ENCODE measurements at places on chromosomes 1 and 21.

GRCh38 chr21:33396951-33397350 lies 6.3 kb upstream of the IFNGR2 start:
- no peak for DNase-seq

DNA sequence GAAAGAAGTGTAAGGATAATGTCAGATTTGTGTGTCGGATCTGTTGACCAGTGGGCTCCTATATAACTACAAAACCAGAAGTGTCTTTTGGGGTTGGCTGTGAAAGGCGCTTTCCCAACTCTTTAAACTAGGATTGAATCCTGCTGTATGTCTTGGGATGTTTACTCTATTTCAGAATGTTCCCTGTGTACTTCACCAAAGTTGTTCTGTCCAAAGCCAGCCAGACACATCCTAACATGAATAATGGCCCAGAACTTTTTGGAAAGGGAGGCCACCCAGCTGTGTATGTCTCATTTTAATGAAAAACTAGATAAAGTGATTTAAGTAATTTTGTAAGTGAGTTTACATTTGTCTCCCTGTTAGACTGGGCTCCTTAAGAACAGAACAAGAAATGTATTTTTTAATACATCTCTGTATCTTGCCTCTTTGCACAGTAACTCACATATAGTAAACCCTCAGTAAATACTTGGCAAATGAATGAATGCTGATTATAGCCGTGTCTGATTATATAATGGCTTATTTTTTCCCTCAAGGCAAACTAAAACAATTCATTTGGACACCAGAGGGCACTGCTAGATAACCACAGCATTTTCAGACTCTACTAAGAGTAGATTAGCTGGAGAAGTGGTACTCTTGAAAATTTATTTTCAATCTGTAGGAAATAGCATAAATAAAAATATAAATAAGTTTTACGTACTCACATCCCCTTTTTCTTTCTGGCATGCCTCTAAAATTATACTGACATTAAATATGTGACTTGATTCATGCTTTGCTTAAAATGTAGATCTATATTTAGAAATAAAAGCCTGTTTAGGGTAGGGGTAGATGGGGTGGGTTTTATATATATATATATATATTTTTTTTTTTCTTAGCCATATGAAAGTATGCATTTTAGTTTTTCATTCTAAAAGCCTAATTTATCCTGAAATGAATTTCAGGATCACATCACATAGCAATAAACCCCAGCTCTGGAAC lies 23.8 kb downstream of the TSEN15 start:
- DNase-seq: no peak

GRCh38 chr21:37060296-37060695 lies 12.6 kb downstream of the PIGP start:
- DNase-seq: no peak

DNA sequence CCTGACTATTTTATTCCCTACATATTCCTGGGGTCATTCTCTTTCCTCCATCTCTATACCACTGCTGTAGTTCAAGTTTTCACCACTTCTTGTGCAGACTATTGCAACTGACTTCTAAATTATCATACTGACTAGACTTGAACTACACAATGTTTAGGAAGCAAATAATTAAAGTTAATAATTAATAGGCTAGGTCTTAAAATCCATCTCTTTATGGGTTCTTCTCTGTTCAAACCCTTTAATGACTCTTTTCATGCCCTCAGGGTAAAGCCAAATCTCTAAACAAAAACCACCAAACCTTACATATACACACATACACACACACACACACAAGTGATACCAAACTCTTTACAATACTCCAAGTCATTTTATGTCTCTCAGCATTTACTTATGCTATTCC lies 22.3 kb upstream of the MOB3C start:
- no peak for DNase-seq

DNA sequence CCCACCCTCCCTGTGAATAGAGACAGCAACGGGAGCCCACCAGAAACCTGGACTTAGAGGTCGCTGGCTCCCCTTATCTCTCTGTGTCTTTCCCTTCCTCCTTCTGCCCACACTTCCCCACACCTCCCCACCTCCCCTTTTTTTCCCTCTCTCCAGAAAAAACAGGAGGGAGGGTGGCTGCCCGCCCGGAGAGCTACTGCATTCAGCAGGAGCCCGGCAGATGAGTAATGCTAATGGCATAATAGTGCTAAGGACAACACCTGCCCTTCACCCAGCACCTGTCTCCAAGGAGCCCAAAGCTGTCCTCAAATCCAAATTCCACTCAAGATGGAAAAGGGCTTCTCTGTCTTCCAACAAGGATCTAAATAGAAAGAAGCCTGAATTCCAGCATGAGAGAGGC lies 11.4 kb upstream of the PRELP start:
- DNase-seq: no peak

- DNase-seq: no peak
Observed at GRCh38 chr1:95888941-95889390, 655.0 kb downstream of the RWDD3 start.

DNA sequence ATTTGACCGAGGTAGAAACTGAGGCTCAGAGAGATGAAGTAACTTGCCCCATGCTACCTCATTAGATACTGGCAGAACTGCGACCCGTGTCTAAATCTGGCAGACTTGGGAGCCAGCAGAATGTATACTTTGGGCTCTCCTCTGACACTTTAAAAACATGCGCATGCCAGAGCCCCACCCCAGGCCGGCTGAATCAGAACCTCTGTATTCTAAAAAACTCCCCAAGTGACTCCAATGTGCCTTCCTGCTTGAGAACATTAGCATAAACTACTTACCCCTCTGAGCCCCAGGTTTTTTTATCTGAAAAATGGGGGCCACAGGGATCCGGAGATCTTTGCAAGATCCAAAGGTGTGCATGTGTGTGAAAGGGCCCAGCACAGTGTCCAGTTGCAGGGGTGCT lies 344.7 kb upstream of the USP24 start:
- DNase-seq: no peak

GRCh38 chr1:161121834-161122233 lies 3.9 kb downstream of the NIT1 start:
- DNase-seq: no peak

DNA sequence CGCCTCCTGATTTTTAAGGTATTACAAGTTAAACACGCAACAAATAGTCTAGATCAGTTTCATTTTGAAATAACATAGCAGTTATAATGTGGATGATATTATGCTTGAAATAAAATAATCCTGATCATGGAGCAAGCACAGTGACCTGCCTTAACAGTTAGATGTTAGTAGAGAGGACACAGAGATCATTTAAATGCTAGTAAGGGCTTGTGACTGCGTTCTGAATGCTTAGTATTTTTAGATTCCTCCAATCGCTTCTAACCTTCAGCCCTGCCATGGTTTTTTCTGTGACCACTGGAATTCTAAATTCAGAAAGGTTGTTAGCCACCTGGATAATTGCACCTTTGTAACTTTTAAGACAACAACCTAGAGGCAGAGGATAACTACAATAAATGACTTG lies 46.4 kb downstream of the KIF26B start:
- no peak for DNase-seq

- DNase-seq: no peak
Observed at GRCh38 chr1:159211331-159212136, 6.9 kb downstream of the ACKR1 start.

DNA sequence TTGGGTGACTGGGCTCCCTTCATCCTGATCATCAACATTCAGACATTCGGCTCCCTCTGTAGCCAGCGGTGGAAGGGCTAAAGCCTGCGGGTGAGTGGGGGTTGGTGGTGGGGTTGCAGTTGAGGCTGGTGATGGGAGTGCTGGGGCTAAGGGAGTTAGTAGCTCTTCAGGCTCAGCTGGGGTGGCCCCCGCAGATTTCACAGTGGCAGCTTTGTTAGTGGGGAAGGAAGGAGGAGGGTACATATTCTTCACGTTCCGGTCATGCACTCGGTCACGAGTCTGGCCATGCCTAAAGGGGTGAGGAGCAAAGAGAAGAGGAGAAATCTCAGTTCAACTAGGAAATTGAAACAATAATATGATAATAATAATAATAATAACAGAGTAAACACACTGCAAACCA lies 6.8 kb downstream of the PSMB4 start:
- no peak for DNase-seq

DNA sequence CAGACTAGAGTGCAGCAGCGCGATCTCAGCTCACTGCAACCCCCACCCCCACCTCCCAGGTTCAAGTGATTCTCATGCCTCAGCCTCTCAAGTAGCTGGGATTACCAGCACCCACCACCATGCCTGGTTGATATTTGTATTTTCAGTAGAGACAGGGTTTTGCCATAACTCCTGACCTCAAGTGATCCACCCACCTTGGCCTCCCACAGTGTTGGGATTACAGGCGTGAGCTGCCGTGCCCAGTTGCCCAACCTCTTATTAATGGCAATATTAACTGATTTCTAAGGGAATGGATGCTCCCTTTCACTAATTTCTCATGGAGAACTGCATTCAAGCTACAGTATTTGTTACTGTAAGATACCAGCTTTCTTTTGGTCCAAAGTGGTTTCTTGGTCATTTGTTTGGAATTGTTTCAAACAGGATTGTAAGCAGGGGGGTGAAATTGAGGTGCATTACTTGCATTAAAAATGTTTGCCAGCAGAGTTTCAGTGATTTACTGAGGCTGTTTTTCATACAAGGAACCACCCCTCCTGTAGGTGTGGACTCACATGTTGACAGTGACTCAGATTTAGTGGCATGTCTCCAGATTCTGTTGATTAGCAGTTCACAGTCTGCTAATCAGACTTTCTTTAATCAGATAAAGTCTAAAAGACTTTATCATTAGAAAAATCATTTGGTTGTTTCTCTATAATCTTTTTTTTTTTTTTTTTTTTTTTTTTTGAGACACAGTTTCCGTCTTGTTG lies 3.9 kb upstream of the TGFBR3 start:
- DNase-seq: no peak

GRCh38 chr1:1352786-1353388 lies 3.7 kb upstream of the DVL1 start:
- no peak for DNase-seq

- DNase-seq: no peak
Observed at GRCh38 chr1:91872559-91873081, 13.3 kb downstream of the TGFBR3 start.

DNA sequence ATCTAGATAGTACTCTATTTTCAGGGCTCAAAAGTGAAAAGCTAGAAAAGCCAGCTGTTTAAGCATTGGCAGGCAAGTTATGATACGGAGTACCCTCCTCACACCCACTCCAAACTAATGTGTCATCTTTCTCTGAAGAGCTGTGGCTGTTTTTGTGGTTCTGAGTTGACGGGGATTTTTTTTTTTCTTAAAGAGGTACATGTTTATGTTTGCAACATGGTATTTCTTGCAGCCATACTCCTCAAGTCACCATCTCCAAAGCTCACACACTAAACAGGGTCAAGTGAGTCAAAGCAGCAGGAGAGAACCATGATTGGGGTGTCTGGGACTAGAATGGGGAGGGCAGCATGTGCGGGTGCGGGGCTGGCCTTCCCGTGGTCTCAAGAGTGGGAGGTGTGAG lies 347.2 kb downstream of the DISC1 start:
- DNase-seq: no peak

GRCh38 chr1:206589206-206589605 lies 23.1 kb downstream of the EIF2D start:
- DNase-seq: no peak

DNA sequence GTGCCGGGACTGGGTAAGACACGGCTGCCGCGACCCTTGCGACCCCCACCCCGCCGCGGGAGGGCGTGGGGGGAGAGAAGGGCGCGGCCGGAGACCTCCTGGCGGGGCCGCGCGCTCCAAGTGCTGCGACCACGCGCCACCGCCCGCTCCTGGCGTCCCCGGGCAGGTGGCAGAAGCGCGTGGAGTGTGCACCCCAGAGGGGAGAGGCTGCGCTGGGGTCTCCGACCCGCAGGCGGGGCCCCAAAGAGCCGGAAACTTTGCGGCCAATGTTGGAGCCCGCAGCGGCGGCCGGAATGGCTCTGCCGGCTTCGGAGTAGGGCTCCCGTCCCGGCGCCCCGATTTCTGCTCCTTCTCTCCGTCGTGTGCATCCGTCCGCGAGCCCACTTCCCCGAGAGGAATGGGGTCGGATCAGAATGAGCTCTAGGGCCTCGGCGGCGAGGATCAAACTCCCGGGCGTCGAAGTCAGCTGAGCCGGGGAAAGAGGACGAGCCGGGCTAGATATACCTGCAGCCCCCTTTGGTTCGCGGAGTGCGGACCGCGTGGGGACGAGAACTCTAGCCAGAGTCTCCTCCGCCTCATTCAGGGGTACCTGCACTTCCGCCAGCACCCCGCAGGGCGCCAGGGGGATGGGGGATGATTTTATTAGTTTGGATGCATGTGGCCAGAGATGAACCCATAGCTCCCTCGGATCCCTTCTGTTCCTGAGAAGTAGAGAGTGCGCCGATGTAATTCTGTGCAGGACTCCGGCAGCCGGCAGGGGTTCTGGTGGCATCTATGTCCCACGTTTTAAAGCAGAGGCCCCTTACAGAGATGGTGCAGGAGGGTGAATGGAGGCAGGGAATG lies 751 bp downstream of the STUM start:
- DNase-seq: no peak

DNA sequence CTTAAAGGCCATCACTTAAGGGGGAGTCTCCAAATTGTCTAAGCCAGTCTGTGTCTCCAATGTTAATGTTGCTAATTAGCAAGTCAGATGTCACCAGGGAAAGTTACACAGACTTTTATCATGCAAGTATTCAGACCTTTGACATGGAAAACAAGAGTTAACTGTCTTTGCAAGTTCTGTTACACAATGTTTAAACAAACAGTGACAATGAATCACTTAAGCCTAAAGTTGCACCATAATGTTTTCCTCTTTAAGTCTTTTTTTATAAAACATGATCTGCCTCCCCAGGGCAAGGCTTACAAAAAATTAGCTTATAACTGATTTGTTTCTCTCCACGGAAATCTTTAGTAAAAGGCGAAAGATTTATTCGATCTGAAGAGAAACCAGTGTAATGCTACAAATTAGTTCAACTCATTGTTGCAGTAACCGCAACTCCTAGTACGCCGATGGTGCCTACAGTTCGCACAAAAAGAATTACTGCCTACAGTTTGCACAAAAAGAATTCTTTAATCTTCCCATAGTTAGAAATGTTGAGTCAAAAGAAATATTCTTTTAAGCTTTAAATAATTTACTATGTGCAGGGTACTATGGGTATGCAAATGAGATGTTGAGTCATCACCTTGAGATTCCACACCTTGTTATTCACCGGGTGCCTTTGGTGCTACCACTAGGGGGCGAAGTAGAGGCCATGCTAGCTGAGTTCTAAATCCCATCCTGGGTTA lies 45.3 kb downstream of the HHAT start:
- DNase-seq: no peak

- no peak for DNase-seq
Observed at GRCh38 chr1:91606546-91607078, 106.0 kb downstream of the CDC7 start.

GRCh38 chr1:32651461-32652073 lies 559 bp downstream of the RBBP4 start:
- peak; percentile 89 for DNase-seq

- no peak for DNase-seq
Observed at GRCh38 chr1:94927405-94928175, 680 bp upstream of the CNN3 start.

GRCh38 chr1:39711104-39711965 lies 20.1 kb upstream of the HPCAL4 start:
- no peak for DNase-seq

DNA sequence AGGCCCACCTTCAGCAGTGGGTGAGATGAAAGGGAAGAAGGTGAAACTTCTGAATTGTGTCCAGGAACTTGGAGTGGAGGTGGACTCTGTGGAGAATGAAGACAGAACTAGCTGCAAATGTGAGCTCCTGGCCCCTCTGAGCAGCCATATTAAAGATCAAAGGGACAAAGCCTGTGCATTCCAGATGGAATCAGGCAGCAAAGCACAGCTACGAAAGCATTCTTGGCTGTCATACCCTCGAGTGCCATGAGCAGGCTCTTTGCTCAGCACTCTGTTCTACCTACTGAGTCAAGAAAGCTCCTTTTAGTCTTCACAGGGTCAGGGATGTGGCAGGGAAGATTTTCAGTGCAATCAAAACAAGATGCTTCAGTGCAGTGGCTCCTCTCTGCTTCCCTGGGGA lies 86.3 kb upstream of the TSPAN2 start:
- no peak for DNase-seq
